ENCODE measurements at places on chromosomes 1 and 21.
A peak's percentile ranks its signal among the peaks of the same experiment; 100 is the strongest.

DNA sequence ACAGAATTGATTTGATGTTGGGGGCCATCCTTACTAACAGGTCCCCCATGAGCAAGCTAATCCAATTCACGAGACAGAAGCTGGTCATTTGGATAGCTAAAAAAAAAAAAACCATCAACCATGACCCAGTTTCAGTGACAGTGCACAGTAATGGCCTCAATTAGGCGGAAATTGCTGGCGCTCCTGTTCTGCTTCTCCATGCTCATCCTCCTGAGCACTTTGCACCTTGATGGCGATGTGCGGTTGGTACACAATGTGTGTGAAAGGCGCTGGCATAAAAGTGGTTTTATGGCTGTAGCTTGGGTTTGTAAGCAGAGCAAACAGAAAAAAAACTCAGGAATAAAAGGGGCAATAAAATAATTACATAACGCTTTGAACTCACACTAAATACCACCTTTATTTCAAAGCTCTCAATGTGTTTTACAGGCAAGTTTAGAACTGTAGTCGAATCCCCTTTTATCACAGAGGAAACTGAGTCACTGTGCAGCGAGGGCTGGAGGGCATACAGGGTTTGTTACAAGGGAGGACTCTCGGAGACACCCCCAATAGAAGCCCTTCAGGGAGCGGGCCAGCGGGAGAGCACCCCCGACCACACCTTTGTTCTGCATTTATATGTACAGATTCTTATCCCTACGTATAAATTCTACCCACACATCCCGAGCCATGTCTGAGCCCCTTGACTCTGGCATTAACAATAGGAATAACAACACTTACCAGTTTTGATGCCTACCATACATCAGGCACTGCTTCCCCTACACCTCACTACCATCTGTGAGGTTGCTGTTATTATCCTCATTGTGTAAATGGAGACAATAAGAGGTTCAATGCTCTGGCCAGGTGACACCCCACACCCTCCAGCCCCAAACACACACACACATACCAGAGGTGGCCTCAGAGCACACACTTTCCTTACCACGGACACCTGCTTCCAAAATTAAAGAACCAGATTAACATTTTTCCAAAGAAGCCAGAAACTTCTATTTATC lies 213.5 kb upstream of the IRF2BP2 start:
- DNase-seq: no peak

GRCh38 chr1:114668784-114669561 lies 876 bp downstream of the DENND2C start:
- DNase-seq: no peak

DNA sequence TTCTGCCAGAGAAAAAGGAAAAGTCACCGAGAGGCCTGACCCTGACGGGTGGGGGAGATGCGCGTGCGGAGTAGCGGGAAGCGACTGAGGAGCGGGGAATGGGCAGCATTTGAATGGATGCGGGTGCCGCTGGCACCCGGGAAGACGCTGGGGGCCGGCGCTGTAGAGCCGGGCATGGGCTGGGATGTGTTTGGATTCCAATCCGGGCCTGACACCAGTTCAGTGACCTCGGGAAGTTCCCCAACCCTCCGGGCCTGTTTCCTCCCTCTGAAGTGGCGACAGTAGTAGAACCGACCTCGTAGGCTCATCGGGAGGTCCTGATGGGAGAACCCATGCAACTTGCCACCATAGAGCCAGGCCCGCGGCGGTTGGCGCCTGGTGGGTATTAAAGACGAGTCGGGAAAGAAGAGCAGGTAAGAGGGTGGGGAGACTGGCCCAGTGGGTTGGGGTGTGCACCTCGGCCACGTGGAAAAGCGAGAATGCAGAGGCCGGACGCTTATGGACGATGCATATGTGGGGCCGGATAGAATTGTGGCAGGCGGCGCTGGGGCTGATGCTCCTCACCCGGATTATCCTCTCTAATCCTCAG lies 642 bp upstream of the SLC16A1 start:
- DNase-seq: no peak

GRCh38 chr1:78277253-78277652 lies 213.5 kb upstream of the PTGFR start:
- DNase-seq: no peak

DNA sequence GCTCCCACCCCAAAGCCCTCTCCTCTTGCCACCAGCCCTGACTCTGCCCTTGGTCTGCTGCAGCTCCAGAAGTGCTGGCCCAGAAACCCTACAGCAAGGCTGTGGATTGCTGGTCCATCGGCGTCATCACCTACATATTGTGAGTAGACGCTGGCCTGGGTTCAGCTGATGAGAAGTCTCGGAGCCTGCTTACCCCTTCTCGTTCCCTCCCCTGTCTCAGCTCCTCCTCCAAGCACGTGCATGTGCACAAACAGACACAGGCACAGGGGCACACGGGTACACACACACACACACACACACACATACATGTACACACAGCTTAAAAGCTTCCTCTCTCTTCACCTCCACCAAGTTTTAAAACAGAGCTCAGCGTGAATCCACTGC lies 24.3 kb downstream of the CAMK1G start:
- no peak for DNase-seq

GRCh38 chr1:244074559-244075171 lies 23.6 kb downstream of the ZBTB18 start:
- DNase-seq: peak; percentile 67

- DNase-seq: no peak
Observed at GRCh38 chr1:232319518-232320210, 310.3 kb downstream of the SIPA1L2 start.

DNA sequence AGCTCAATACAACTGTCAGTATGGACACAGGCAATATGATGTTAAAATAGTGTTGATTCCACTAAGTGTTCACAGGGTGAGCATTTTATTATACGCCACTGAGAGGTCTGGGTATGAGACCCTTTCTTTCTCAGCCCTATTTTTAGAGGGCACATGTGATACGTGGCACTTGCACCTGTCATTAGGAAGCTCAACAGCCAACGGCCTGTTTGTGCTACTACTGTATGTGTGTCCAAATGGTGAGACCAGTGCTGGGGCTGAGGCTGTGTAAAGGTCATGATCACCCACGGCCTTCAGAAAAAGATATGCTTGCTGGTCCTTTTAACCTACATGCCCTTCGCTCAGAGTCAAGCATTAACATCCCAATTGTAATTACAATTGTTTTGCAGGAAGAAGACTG lies 176.2 kb downstream of the DUSP10 start:
- DNase-seq: no peak

DNA sequence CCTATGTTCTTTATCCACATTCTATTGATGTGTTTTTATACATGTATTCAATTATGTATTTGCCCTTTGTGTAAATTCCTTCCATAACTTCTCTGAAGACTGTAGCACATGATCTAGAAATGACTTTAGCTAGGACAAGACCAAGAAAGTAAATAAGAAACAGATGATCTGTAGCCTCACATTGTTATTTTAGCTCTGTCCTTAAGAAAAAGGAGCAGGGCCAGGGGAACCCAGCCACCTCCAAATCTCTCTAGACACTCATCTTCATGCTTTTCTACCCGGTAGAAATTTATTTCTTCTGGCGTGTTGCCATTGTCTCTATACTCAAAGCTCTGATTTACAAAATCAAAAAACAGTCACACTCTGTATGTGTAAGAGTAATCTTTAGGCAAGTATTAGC lies 27.1 kb downstream of the CDC7 start:
- no peak for DNase-seq

DNA sequence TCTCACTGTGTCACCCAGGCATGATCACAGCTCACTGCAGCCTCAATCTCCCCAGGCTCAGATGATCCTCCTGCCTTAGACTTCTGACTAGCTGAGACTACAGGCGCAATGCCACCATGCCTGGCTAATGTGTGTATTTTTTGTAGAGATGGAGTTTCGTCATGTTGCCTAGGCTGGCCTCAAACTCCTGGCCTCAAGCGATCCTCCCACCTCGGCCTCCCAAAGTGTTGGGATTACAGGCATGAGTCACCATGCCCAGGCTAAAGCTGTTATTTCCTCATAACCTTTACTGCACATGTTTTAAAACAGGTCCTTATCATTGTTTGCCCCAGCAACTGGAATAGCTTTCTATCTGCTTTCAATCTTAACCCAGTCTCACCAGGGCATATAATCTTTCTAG lies 2.9 kb downstream of the SARS1 start:
- DNase-seq: no peak

DNA sequence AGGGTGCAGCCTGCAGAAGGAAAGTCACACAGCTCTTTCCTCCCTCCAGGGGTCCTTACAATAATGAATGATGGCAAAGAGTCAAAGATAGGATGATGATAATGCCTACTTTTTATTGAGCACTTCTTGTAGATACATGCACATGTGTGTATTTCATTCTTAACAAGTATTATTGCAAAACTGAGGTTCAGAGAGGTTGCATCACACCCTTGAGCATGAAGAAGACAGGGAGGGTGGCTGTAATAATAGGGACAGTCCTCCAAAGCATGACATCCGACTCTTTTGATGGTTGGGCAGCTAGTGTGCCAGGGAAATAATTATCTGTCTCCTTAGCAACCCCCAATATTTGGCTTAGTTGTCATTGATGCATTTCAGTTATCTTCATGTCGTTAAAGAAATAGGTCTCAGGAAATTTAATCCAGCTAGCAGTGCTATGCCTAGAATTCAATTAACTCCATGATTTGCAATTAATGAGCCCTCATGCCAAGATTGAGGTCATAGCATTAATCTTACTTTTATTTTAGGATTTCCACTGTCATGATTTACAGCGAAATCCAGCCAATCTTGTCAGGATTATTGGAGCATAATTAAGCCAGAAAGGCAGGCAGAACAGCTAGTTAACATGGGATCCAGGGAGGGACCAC lies 35.0 kb downstream of the DNAJC6 start:
- no peak for DNase-seq

DNA sequence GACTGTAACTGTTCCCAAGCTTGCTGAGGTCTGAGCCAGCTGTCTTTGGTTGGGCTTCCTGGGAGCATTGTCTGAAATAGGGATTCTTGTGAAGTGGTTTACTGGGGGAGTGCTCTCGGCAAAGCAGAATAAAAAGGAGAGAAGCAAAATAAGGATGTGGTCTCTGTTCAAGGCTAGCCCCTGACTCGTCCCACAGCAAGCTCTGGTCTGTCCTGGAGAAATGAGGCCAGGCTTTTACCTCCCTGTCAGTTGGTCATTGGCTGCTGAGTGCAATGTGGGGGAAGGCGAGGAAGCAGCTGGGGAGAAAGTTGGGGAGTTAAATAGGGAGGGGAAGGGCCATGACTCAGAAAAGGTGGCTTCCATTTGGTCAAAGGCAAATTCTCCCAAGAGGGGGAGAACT lies 303.9 kb upstream of the DUSP10 start:
- DNase-seq: no peak

GRCh38 chr1:20158358-20159070 lies 19.4 kb downstream of the PLA2G2F start:
- no peak for DNase-seq

DNA sequence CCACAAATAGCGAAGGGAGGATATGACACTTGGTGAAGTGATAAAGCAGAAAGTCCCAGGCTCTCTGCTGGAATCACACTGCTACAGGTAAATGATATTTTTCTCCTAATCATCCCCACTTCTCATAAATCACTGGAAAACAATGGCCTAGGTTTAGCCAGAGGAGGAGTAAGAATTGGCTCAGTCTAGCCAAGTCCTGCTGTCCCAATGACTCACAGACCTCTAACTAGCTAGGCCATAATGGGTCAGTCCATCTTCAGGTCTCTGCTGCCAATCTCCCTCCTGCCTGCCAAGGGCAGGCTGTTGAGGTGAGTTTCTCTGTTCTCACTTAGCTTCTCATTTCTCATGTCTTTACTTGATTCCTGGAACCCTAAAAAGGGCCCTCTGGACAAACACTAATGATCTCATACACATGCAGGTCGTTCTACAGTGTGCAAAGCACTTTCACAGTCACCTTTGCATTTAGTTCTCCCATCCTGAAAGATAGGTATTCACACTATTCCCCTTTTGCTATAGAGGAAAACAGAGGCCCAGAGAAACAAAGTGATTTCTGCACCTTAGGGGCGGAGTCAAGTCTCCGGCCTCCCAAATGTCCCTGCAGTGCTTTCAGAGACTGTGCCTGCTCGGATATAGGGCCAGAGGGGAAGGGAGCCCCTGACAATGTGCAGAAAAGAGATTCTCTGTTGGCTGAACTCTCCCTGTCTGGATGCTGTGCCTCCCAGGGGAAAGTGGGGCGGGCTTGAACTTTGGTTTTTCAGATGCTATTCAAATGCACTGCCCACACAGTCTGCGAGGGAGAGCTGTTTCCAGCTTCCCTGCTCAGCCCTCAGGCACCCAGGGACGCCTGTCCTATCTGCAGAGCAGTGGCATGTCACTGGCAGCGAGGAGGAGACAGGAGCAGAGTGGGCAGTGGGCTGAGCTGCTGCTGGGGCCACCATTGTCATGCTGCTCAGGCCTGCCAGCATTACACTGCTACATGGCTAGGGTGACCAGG lies 3.9 kb upstream of the CDK18 start:
- DNase-seq: no peak

All from activated CD4-positive, alpha-beta T cell treated with anti-CD3 and anti-CD28 coated beads, Interleukin-2, amount 50 U/mL, for 1 hour (primary cell).